Stimulated activated CD8-positive, alpha-beta memory T cell treated with anti-CD3 and anti-CD28 coated beads, Interleukin-15, amount 100 ng/mL, for 1 hour (primary cell): ENCODE measurements at places on chromosomes 11 and 22.
A peak's percentile ranks its signal among the peaks of the same experiment; 100 is the strongest.

DNA sequence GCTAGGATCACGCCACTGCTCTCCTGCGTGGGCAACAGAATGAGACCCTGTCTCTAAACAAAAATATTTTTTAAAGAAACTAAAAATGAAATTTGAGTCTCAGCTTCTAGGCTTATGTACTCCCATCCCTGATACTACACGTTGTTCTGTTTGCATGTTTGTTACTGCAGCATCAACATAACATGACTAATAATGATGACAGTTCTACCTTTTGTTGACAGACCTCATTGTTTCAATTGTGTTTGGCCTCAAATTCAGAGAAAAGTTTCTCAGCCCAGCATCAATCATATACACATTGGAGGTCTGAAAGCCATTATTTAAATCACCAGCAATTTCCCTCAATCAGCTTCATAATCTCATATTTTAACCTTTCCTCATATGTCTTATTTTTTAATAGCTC, 20.8 kb downstream of the LAYN start:
- DNase-seq = no peak

DNA sequence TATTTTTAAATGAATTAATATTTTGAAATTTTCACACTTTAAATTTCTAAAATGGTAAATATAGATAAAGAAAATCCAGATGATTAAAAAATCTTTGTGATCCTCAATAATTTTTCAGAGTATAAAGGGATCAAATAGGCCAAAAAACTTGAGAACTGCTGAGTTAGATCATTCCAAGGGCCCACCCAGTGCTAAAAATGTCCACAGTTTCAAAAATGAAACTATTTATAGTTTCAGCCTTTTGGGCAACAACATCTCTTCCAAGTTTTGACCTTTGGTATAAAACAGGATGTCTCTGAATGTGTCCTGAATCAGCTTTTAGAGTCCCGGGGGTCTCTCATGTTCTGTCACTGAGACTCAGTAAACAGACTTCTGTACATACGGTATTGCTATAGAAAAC, 20.9 kb upstream of the BAIAP2L2 start:
- DNase-seq = no peak

- DNase-seq = no peak
These were observed 25.3 kb upstream of the LMO1 start for GRCh38 chr11:8288824-8289491.

GRCh38 chr11:93850594-93851018, at the start of gene VSTM5:
Gene VSTM5, minus strand, starts transcription at chr11:93850618. Its CDS starts 116 bp downstream, at chr11:93850502.
- DNase-seq = no peak

DNA sequence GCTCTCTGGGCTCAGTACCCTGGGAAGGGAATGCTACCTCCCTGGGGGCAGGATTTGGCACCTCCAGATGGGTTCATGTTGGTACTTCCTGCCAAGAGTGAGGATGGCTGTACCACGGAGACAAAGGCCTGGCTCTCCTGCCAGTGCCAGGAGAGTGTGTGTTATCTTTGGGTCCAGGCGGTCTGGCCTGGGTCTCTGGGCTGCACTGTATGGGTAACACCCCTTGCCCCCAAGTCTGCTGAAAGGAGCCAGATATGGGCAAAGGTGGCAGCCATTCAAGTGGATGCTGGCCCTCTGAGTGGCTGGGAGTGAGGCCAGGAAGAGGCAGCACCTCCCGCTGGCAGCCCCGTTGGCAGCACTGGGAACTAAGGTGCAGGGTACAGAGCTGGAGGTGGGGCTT, 91.5 kb downstream of the NECTIN1 start:
- no peak for DNase-seq

DNA sequence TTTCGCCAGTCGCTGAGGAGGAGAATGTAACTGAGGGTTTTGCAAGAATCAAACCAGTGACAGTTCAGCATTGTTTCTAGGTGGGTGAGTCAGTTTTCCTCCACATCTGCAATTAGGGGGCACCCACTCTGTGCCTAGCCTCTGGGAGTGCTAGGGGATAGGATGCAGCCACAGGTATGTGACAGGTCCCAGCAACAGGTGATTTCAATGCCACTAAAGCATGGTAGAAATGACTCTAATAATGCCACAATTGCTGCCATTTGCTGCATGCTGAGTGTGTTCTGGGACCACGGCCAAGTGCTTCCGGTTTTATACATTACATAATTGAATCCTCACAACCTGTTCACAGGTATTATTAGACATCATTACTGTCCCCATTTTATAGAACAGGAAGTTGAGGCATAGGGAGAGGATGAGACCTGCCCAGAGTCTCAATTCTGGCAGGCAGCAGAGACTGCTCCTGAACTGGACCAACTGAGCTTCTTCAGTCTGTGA, 556 bp downstream of the CRYBB2 start:
- DNase-seq = no peak

- DNase-seq = no peak
These were observed 1.0 kb downstream of the PGGHG start for GRCh38 chr11:289712-290620.

DNA sequence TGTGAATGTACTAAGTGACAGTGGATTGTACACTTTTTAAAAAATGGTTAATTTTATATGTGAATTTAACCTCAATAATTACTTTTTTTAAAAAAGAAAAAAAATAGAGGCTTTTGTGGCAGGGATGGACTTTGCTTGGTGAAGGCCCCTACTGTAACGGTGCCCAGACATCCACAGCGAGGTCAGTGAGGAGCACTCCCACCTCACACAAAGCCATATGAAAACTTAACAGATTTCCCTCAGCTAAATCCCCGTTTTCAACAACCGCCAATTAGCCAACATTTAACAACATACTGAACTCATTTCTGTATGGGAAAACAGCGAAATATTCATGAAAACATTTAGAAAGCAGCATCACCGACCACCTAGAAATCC, 642 bp upstream of the C11orf58 start:
- DNase-seq = no peak

DNA sequence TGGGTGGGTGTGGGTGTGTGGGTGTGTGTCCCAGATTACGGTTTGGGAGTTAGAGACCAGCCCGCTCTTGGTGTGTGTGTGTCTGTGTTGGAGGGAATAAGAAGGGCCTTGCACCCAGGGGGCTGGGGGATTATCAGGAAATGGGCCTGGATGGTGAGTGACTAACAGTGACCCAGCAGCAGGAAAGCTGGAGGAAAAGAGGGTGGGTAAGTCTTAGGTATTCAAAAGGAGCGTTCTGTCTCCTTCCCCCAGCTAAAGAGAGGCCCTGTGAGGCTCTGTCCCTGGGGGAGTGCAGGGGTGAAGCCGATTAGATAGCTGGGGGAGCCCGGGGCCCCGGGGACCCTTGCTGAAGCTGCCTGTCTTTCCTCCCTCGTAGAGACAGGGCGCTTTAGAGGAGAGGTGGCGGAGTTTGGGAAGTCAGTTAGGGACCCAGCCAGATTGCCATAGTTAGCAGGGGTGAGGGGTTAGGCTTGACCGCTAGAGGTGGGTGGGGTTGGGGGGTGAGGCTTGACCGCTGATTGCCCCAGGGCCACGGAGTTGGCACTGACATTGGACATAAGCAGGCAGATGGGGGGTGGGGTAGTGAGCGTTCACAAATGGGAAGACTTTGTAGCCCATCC, 1.5 kb downstream of the OAF start:
- DNase-seq = no peak

DNA sequence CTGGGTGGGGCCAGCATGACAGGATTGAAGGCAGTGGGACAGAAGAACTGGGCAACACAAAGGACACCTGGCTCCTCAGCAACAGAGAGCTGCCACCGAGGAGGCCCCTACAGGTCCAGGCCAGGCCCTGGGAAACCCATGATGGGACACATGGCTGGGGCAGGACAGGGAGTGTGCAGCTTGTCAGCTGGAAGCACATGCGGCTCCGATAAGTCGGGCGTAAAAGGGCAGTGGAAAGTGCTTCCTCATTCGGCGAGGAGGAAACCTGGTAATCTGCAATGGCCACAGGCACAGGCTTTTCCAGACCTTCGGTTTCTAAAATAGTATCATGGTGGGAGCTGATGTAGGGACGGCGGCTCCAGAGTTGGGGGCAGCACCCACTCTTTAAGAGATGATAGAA, 16.5 kb downstream of the GNAZ start:
- no peak for DNase-seq

- DNase-seq = no peak
These were observed 64.3 kb downstream of the SMIM38 start for GRCh38 chr11:69219991-69220390.

DNA sequence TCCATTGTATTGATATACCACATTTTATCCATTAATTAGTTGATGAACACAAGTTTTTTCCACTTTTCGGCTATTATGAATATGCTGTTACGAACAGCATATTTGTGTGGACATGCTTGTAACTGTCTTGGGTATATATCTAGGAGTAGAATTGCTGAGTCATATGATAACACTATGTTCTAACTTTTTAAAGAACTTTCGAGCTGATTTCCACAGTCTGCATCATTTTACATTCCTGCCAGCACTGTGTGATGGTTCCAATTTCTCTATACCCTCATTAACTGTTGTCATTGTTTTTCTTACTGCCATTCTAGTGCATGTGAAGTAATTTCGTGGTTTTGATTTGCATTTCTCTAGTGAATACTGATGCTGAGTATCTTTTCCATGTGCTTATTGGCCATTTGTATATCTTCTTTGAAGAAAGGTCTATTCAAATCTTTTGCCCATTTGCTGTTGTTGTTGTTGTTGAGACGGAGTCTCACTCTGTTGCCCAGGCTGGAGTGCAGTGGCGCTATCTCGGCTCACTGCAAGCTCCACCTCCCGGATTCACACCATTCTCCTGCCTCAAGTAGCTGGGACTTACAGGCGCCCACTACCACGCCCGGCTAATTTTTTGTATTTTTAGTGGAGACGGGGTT, 7.4 kb upstream of the RCE1 start:
- DNase-seq = no peak

DNA sequence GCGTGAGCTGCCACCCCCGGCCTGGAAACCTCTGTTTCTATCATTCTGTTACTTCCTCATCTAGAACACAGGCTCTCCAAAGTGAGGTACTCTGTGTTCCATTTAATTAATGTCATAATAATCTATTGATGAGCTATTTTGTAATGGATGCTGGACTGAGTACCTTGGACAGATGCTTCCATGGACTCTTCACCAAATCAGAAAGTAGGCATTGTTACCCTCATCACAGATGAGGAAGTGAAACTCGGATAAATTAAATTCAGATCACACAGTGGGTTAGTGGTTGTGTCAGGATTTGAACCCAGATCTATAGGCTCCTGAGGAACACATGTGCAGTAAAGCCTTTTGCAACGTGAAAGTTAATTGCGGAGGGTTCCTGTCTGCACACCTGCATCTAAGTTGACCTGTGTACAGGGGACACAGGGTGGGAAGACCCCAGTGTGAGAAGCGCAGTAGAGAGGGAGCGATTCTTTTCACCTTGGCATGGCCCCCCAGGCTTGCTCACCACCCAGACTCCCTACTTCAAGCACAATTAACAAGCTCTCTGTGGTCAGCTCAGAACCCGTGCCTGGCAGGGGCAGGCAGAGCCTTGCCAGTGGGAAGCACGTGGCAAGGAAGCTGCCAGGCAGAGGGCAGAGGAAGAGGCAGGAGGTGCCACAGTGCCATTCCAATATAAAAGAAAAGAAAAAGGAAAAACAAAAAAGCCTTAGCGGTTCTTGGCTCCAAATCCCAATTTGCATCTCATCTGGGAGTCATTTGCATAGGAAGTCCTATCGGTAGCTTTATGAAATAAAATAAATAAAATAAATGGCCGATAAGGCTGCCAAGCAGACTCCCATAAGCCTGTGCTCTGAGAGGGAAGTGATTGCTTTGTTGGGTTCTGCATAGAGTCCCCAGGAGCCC, 239.3 kb downstream of the GRIK4 start:
- no peak for DNase-seq

- DNase-seq = peak; percentile 23
These were observed 55.6 kb downstream of the P4HA3 start for GRCh38 chr11:74255741-74256375.

GRCh38 chr11:48037709-48038468, 57.5 kb downstream of the PTPRJ start:
- no peak for DNase-seq

DNA sequence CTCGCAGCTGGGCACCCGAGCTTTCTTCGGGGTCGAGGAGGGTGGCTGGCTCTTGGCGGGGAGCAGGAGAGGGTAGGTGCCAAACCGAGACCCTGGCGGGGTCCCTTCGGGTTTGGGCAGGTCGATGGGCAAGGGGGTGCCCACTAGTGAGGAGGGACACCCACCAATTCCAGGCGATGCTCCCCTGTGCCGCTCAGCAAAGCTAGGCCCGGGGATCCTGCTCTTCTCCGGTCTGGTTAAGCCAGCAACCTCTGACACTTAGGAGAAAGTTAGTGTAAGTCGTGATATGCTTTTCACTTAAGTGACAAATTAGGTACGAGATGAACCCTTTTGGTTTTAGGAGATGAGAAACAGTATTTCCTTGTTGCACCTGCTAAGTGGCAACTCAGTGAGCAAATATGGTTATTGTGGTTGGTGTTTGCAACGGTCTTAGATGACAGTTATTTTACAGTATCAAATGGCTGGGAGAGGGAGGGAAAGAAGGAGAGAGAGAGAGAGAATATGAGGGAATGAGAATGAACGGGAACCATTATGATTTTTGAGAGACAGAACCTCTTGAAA, 565 bp downstream of the NUCB2 start:
- no peak for DNase-seq

DNA sequence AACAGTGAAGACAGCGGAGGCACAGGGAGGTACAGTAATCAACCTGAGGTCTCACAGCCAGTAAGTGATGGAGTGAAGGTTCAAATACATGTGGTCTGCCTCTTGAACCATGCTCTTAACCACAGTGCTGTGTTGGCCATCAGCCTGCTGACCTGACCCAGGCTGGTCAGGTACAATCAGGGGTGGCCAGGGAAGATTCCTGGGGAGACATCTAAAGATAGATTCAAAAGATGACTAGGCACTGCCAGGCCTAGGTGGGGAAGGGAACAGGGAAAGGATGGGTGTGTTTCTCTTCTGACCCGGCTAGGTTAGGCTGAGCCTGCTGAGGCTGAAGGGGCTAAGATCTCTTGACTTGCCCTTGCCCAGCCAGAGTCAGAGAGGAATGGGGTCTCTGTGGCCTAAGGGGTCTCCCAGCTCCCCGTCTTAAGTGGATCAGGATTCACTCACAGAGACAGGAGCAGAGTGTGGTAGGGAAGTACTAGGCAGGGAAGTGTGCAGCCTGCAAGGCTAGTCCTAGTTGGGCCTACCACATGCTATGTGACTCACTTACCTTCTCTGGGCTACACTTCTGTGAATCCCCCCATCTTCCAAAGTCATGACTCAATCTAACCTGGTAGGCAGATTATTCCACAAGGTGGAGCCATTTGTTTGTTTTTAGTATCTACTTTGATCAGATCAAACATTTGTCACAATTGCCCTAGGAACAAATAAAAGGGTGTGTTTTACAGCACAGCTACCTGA, 10.4 kb upstream of the SREBF2 start:
- no peak for DNase-seq
